NCI-H1436 treated with DMSO at 0.1 percent for 48 hours (cell line): ENCODE measurements at places on chromosomes 11 and 22.

- DNase-seq = no peak
Observed at GRCh38 chr11:116701876-116702275, 70.9 kb downstream of the BUD13 start.

GRCh38 chr11:124075841-124076651 lies 34.9 kb upstream of the OR10G7 start:
- no peak for DNase-seq

DNA sequence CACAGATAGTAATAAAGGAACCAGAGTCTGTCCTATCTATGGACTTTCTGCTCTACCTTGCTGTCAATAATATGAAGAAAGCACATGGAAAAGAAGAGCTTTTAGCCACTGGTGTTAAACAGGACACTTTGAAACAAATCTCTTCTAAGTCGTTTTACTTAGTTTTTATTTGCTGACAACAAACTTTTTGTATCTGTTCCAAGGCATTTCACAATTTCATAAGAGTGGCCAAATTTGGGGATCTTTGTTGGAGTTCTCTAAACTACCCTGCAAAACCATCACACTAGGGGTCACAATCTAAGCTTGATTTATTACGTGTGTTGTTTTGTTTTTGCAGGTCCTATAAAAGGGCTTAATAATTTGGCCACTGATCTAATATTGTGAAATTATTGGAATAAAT lies 54.4 kb downstream of the BBOX1 start:
- DNase-seq = no peak

DNA sequence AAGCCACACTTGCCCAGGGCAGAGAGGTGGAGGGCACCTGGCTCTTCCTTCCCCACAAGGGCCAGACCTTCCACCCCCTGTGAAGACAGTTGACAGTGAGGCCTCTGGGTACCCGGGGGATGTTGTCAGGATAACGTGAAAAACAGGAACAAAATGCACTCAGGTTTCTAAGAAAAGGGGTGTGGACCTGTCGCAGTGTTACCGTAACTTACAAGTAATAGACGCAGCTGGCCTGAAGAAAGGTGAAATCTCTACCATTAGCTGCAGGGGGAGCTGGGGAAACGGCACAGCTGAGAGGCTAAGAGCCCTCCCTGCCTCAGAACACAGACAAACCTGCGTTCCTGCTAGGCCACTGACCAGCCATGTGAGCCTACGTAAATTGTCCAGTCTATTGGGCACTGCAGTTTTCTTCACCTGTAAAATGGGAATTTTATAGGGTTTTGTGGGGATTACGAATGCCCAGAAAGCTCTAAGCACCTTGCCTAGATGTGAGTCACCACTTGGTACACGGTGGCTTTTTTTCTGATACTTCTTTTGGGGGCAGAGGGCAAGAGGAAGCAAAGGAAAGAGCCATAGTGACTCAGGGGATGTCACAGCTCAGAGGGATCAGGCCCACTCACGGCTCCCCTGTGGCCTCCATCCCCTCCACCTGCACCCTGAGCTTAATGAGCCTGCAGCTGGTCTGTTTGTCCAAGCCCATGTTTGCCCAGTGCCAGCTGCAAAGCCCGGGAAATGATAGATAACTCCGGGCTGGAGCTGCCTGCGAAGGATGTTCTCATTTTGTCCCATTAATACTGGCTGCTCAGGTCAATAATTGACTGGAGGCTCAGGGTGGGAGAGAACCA lies 18.4 kb upstream of the CABP7 start:
- no peak for DNase-seq

DNA sequence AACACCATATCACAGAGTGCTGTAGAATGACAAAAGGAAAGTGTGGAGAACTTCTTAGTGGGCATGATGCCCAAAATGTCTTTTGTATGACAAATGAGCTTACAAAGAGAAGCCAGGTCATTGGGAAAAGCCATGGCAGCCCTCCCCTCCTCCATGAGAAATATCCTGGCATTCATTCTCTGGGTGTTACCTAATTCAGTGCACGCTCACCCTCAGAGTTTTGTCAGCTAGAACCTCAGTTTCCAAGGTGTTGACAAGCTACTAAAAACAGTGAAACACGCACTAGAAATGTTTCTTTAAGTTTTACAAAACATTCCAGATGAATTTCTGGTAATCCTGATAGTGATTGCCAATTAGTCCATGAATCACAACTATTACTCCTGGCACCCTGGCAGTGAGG lies 105.4 kb upstream of the FSHB start:
- DNase-seq = no peak
